ENCODE measurements at places on chromosomes 1 and 21.
A peak's percentile ranks its signal among the peaks of the same experiment; 100 is the strongest.

DNA sequence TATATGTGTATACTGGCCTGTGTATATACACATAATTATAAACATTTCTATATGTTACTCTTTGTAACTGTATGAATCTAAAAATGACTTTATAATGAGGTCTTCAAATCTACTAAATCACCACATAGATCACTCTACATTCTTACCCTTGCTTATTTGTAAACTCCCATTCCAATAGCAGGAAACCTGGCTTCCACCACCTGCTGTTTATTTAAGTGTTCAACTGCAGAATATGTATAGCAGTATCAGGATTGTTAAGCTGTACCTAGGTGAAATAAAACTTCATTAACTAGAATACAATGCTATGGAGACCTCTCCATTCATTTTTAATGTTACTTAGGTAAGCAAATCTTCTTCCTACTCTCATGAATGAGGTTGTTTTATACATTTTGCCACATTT is 1351.1 kb upstream of the B3GALT2 start:
- DNase-seq: no peak

DNA sequence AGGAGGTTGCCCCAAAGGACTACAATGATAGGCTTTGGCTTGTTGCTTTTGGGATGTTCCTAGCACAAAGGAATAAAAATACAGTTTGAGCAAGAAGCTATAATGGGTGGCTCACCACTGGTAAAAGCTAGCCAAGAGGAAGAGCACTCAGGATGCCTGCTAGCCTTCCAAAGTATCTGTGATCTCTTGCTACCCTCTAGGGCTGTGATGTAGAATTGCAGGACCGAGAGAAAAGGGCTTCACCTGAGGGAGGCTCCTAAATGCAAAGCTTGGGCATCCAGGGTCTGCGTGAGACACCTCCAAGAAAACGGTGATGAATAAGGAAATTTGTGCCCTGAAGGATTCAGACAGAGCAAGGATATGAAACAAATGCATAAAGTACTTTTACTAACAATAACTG is 17.7 kb downstream of the IVL start:
- DNase-seq: no peak

- DNase-seq: peak; percentile 82
Measured at GRCh38 chr1:201114245-201115131, 2.3 kb upstream of the CACNA1S start.

DNA sequence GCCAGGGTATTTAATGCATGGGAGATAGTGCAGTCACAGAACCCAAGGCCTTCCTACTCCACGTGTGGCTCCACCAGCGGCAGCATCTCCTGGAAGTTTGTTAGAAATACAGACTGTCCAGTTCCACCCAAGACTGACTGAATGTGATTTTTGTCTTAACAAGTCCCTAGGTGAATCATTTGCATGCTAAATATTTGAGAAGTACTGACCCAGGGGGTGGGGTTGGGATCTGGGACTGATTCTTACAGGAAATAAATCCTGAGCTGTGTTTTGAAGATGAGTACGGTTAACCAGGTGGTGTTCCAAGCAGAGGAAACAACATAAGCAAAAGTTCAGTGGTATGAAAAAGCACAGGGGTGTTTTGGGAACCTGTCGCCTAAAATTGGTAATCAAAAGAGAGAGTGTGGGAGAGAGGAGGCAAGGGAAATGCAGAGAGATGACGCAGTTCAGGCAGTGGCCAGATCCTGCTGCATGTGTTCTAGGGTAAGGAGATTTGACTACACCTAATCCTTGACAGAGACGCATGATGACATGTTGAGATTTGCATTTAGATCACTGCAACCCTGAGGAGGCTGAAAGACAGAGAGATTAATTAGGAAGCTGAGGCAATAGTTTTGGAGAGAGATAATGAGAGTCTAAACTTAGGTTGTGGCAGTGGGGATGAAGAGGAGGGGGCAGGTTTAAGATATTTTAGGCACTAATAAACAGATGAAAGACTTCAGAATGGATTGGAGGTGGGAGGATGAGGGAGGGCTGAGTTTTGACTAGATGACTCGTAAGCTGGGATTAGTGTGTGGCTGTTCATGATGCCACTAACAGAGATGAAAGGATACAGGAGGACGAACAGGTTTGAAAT is 3.7 kb upstream of the ZNF326 start:
- no peak for DNase-seq

DNA sequence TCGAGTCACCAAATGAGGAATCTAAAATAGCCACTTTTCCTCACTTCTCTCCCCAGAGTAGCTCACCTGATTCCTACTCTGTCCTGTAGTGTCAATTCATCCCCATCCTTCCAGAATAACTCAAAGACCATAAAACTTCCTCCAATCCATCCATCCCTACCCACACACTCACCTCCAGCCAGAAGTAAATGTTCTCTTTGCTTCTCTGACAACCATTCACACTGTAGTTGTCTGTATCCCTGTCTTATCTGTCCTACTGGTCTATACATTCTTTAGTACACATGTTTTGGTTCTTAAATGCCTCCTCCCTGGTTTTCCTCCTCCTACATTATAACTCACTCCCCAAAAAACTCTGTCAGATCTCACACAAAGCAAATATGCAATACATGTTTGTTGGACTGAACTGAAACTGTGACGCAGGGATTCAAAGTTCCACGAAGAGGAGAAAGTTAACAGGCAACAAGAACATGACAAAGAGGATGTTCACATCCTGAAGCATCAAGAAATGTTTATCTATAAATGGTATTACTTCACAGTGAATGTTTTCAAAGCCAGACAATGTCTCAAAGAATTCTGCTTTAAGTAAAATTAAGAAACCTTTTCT is 11.0 kb downstream of the TP53BP2 start:
- DNase-seq: no peak

DNA sequence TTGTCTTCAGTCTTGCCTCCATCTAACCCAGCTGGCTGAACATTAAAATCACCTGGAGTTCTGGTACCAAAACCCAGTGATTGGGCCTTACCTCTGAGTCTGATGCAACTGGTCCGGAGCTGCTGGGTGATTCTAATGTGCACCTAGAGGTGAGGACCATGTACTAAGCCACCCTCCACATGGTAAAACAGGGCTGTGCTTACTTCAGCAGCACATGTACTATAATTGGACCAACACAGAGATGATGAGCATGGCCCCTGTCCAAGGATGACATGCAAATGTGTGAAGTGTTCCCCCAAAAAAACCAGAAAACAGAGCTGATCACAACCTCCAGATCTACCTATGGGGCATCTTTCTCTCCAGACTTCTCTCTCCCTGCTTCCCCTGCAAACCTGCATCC is 37.0 kb downstream of the ELK4 start:
- DNase-seq: no peak

DNA sequence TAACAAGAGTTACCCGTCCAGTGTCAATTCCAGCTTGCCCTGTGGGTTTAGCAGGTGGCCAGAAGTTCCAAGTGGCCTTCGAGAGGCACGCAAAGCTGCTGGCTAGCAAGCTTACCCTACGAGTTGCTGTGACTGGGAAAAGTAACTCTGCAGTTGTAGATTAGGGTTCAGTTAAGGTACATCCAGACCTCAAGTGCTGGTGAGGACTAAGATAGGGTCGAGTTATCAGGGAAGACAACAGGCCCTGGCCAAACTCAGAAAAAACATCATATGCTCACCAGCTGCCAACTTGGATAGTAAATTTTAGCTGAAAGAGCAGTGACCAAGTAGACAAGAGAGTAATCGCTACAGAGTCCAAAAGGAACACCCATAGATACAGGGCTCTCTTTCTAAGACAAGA is 27.7 kb upstream of the LRRC7 start:
- no peak for DNase-seq

DNA sequence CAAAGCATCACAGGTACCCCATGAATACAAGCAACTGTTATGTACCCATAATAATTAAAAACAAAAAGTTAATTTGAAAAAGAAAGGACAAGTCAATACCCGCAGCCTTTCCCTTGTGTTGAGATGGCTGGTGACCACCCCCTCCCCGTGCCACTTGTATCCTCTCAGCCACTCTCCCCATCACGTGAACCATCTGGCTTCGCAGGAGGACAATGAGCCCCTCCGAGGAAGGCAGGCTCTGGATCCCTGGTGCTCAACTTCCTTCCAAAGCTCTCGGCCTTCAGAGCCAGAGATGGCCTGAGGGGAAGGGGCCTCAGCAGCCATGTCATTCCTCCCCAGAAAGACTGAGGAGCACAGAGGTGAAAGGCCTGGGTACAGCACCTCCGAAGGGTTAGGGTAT is 120.4 kb upstream of the RAB4A start:
- DNase-seq: no peak

DNA sequence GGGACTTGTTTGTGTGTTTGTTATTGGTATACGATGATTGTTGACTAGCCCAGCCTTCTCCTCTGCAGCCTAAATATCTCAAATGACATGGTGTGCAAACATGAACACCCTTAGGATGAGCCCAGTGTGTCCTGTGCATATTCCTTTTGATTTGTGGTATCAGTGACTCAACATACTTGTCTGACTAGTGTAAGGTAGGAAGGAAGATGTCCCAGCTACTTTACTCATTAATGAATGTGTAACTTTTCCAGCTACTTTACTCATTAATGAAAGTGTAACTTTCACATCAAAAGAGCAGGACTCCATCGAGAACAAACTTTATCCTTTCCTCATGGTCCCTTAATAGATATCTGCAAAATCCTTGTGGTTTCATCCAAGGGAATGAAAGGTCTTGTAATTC is 2.7 kb upstream of the ZNF692 start:
- no peak for DNase-seq

- DNase-seq: no peak
Measured at GRCh38 chr21:34965200-34966174, 83.6 kb downstream of the RUNX1 start.
